T-helper 1 cell (primary cell): ENCODE measurements at places on chromosomes 7 and 10.

DNA sequence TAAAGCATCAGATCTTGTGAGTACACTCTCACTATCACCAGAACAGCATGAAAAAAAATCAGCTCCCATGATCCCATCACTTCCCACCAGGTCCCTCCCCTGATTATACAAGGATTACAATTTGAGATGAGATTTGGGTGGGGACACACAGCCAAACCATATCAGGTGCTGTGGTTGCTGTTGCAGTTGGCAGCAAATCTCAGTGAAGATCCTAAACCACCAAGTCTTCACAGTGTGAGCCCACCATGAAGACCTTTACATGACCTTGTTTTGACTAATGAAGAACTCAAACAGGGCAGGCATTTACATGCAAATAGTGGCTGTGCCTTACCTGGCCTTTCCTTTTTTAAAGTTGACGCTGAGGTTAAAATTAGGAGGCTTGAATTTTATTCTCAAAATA, 242.6 kb downstream of the ACTR3B start:
- no peak for DNase-seq

DNA sequence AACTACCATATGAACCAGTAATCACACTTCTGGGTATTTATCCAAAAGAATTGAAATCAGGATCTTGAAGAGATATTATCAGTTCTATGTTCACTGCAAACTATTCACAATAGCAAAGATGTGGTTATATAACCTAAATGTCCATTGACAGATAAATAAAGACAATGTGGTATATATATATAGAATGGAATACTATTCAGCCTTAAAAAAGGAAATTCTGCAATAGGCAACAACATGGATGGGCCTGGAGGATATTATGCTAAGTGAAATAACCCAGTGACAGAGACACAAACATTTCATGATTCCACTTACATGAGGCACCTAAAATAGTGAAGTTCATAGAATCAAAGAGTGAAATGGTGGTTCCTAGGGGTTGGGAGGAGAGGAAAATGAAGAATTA, 90.6 kb upstream of the CDK1 start:
- no peak for DNase-seq

GRCh38 chr10:88858491-88858890, 6.8 kb upstream of the ANKRD22 start:
- no peak for DNase-seq

DNA sequence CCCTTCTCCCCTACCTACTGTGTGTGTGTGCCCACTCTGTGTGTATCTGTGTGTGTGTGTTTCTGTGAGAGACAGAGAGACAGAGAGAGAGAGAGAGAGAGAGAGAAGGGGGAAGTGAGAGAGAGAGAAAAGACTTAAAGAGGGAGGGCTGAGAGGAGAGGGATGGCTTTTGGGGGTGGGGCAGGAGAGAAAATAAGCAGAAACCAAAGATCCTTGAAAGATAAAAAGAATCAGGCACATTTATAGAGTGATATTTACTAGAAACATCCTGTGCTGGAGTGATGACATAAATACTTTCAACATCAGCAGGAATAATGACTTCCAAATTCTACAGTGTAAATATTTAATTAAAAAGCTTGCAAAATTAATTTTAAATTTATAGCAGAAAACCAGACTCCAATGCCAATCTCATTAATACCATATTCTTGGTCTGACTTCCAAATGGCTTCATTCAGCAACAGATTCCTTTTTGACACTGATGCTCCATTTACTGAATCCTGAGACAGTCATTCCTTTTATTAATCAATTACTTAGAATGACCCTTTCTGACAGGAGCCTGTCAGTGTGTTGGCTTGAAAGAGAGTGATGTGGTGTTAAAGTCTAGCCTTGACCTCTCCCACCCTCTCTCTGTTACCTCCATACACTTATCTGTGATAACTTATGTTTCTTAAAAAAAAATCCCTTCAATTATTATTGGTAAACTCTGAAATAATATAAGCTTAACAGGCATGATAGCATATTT, 41.7 kb upstream of the WNT2 start:
- DNase-seq = no peak

GRCh38 chr7:150755473-150756099, 18.4 kb downstream of the GIMAP5 start:
- DNase-seq = peak; percentile 40

- no peak for DNase-seq
These were observed 5.8 kb upstream of the POLM start for GRCh38 chr7:44087911-44088838.

DNA sequence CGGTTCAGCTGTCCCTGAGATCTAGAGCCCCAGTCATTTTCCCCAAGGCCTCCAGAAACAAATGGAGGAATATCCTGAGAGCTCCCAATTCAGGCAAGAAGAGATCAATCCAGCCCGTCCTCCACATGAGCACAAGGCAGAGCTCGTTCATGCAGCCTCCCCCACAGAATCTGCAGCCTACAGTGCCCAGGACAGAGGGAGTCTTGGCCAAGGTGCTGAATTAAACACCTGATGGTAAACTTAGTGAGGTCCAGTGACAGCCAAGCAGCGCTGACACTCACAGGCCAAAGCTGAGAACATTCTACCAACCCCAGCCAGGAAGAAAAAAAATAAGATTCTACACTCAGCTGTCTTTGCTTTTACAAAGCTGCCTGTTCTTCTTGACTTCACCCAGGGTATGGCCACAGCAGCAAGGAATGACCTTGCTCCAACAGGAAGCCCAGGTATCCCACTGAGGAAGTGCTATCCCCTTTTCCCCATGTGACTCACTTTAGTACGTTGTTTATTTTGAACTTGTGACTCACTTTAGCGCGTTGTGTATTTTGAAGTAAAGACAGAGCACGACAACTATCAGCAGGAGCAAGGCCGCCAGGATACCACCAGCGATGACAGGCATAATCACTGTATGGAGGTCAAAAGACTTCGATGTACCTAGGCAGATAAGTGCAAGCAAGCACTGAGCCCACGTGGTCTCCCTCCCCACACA, 4.4 kb upstream of the CUZD1 start:
- DNase-seq = no peak

- DNase-seq = no peak
These were observed at the start of gene DLX6 for GRCh38 chr7:97005183-97006054. TSS of gene DLX6 (plus strand) at chr7:97005553. CDS start at chr7:97005978, 425 bp downstream.

DNA sequence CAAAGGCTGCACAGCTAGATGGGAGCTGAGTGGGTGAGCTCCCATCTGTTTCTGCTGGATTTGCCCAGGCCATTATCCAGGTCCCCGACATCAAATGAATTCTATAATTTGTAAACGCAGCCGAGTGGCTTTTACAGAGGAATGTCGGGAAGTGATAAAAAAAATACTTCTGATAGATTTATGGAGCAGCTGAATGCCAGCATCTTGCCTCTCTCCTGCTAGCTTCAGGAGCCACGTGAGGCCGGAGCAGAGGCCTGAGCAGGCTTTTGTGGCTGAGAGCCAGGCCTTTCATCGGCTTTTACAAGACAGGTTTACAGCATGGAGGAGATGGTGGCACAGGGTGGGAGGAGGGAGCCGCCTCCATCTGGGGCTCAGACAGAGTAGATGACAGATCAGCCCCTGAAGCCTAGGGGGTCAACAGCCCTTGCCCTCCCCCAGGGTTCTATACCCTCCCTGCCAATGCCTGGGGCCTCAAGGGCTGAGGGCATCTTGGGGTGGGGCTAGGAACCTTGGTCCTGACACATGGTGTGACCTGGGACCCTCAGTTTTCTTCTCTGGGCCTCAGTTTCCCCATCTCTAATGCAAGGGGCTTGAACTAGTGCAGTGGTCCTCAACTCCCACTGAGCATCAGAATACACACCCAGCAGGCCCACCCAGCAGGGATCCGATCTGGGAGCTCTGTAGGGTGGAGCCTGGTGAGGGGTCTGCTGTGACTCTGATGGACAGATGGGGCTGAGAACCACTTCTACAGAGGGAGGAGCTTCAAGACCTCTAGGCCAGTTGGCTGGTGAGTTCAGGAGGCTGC, 44.2 kb upstream of the PCBD1 start:
- no peak for DNase-seq

GRCh38 chr10:361203-362081, 226.2 kb downstream of the ZMYND11 start:
- no peak for DNase-seq

DNA sequence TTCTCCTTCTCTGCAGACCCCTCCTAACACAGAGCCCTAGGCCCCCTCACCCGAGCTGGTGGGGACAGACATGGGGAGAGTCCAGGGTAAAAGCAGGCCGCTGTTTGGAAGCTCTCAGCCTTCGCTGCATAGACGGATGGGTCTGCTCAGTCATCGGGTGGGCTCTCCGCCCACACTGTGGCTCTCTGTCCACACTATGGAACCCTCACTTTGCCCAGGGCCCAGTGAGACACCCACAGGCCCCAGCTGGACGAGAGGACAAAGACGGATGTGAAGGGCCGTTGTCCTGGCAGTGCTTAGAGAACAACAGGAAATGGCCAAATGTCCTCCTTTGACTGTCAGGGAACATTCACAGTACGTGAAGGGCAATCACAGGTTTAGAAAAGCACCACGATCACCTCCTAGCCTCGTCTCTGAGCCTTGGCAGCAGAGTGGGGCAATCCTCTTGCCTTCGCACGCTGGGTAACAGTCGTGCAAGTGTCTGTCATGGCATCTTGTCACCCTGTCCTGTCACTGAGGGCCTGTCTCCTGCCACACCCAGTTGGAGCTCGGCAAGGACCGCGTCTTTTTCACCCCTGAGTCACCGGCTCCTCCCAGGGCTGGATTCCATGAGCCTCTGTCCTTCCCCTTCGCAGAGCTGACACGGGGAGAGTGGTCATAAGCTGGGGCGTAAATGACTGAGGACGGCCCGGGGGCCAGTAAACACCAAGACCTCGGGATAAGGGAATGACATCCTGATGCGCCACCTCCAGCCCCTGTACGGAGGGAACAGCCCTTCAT, 80.6 kb downstream of the PRKAG2 start:
- DNase-seq = no peak

DNA sequence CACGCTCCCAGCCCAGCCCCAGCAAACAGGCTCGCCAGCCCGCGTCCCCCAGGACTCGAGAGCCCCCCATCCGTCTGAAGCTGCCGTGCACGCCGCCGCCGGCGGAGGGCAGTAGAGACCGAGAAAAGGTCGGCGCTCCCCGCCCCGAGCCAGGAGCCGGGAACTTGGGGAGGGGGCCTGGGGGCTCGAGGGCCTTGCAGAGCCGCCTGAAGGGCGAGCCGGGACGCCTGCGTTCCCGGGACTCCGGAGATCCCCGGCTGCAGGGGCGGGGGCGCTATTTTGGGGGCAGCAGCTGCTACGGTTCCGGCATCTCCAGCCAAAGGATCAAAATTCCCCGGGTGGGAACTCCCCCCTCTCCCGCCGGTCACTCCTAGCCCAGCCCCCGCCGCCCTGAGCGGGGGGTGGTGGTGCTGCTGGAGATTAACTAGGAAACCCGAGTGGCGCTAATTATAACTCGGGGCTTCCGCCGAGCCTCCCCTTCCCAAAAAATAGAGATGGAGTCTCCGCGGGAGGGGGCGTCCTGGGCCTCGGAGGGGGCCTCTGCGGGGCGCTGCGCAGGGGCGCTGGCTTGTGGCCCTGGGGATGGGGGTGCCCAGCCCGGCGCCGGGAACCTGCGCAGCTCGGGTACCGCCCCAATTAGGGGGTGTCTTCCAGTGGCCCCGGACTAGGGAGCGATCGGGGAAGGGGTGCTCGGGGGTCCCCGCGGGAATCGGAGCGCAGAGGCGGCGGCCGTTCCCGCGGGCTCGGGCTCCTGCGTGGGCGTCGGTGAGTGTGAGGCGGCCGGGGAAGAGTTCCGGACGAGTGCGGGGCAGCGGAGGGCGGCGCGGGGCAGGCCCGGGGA, 608 bp downstream of the ACHE start:
- peak; percentile 36 for DNase-seq

- DNase-seq = no peak
These were observed 38.2 kb upstream of the CYP2C18 start for GRCh38 chr10:94645285-94645684.

DNA sequence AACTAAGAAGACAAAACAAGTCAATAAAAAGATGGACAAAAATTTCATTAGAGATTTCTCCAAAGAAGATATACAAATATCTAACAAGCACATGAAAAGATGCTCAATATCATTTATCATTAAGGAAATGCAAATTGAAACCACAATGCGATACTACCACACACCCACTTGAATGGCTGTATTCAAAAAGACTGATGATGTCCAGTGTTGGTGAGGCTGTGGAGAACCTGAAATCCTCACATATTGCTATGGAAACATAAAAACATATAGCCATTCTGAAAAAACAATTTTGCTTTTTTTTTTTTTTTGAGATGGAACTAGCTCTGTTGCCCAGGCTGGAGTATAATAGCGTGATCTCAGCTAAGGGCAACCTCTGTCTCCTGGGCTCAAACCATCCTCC, 124.1 kb upstream of the LAMB4 start:
- DNase-seq = no peak

- no peak for DNase-seq
These were observed 268.8 kb downstream of the DYNC1I1 start for GRCh38 chr7:96041171-96041570.

- DNase-seq = no peak
These were observed 11.7 kb downstream of the PNLIP start for GRCh38 chr10:116557305-116557880.
